ENCODE measurements at places on chromosomes 2 and 18.

- DNase-seq = no peak
- H3K27ac ChIP-seq = peak overlapping the region; percentile 53
- H3K4me3 ChIP-seq = no peak overlapping the region
Measured at GRCh38 chr2:135863233-135863632, 13.0 kb downstream of the MCM6 start.

- peak; percentile 77 for DNase-seq
- H3K4me3 ChIP-seq = no peak overlapping the region
- peaks cover 5% of the 10 kb centered on the region for H3K4me1 ChIP-seq
- no peak overlapping the region for H3K27ac ChIP-seq
- no peaks in the 10 kb centered on the region for H3K36me3 ChIP-seq
- H3K27me3 ChIP-seq = no peaks in the 10 kb centered on the region
Measured at GRCh38 chr2:122031544-122032263, 276.3 kb downstream of the TSN start.

DNA sequence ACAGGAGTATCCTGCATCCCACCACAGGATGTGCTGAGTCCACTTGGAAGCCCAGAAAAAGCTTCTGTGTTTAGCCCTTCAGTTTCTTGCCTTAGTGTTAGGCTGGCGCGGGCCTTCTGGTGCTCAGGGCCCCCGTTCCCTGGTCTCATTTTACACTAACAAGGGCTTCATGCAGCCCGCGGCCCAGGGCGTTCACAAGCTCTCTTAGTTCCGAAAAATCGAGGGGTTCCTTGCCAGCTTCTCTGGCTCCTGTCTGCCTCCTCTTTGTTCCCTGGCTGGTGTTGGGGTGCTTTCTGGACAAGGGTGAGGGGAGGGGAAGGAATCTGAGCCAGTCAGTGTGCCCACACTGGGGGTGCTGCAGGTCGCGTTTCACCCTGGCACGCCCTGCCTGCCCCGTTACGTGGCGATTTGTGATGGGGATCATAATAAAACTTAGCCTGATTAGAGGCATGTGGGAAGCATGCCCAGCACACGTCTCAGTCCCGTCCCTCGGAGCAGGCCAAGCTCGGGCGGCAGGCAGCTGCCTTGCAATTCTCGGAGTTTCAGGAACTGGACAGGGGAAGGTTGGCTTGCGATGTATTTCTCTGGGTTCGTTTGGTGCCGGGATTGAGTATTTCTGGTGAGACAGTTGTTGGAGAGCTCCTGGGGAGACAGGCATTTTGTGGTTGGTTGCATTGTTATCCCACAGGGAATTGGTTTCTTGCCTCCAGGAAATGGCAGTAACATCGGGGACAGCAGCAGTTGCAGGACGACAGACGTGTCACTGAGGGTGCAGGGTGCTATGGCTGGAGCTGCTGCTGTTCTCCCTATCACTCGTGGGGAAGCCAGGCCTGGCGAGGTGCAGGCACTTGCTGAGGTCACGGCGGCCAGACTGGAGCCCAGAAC is 22.9 kb downstream of the SH3BP4 start:
- peaks cover 73% of the 10 kb centered on the region for H3K4me1 ChIP-seq
- peak overlapping the region; percentile 3 for H3K27ac ChIP-seq
- peaks cover 4% of the 10 kb centered on the region for H3K36me3 ChIP-seq
- no peak for DNase-seq
- peak overlapping the region; percentile 14 for H3K4me3 ChIP-seq
- H3K27me3 ChIP-seq = no peaks in the 10 kb centered on the region

GRCh38 chr2:854460-854859 is 96.2 kb upstream of the SNTG2 start:
- no peaks in the 10 kb centered on the region for H3K4me1 ChIP-seq
- no peaks in the 10 kb centered on the region for H3K36me3 ChIP-seq
- no peaks in the 10 kb centered on the region for H3K27me3 ChIP-seq
- no peak for DNase-seq

DNA sequence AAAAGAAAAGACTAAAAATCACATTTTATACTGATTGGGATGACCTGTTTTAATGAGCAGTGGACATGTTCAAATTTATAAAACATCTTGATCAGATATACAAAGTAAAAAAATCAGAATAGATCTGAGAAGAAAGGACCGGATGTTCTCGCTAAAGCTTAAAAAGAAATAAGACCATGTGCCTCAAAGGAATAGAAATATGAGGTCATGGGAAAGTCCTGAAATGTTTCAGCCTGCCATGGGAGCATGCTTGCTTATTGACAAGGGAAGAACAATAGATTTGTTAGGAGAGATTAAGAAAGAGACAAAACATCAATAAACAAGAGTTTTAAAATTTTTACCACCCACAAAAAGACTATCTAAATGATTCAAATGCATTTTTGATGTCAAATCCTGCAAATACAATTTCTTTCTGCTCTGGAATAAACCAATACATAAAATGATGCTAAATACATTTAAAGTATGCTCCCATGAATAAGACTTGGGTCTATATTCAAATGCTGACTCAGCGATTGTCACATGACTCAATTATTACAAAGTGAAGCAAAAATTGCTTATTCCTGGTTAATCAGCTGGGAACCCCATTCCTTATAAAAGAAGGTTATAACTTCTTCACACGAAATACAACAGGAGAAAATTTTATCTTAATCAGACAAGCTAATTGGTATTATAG is 633.9 kb upstream of the PKDCC start:
- no peak for DNase-seq
- peaks cover 20% of the 10 kb centered on the region for H3K27me3 ChIP-seq
- no peaks in the 10 kb centered on the region for H3K4me1 ChIP-seq
- H3K36me3 ChIP-seq = no peaks in the 10 kb centered on the region

- no peaks in the 10 kb centered on the region for H3K27me3 ChIP-seq
- H3K4me1 ChIP-seq = peaks cover 16% of the 10 kb centered on the region
- no peaks in the 10 kb centered on the region for H3K36me3 ChIP-seq
Measured at GRCh38 chr2:171185941-171186340, 25.2 kb upstream of the TLK1 start.

GRCh38 chr18:6382963-6383362 is 31.7 kb downstream of the L3MBTL4 start:
- no peak overlapping the region for H3K4me3 ChIP-seq
- H3K27ac ChIP-seq = no peak overlapping the region
- DNase-seq = no peak
- H3K27me3 ChIP-seq = no peaks in the 10 kb centered on the region

- no peak for DNase-seq
- H3K36me3 ChIP-seq = no peaks in the 10 kb centered on the region
- H3K4me3 ChIP-seq = no peak overlapping the region
- no peak overlapping the region for H3K27ac ChIP-seq
- no peaks in the 10 kb centered on the region for H3K27me3 ChIP-seq
- H3K4me1 ChIP-seq = no peaks in the 10 kb centered on the region
Measured at GRCh38 chr2:104521247-104521646, 332.7 kb upstream of the POU3F3 start.

DNA sequence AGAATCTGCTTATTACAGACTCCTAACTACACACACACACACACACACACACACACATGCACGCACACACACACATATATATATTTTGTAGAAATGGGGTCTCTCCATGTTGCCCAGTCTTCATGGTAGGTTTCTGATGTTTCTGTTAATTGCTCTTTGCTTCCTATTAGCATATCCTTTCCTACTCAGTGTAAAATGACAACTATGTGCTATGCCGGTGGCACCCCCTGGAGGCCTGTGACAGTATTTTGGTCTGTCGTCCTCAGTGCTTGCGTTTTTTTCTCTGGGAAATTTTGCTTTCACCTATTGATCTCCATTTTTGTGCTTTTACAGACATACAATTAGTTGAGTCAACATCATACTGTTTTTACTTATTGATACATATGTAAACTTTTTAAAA is 322.1 kb downstream of the LRRTM1 start:
- DNase-seq = no peak
- no peak overlapping the region for H3K4me3 ChIP-seq
- H3K4me1 ChIP-seq = no peaks in the 10 kb centered on the region
- H3K36me3 ChIP-seq = no peaks in the 10 kb centered on the region

- H3K36me3 ChIP-seq = no peaks in the 10 kb centered on the region
- H3K27me3 ChIP-seq = no peaks in the 10 kb centered on the region
- H3K4me1 ChIP-seq = no peaks in the 10 kb centered on the region
- no peak for DNase-seq
Measured at GRCh38 chr2:153657651-153658050, 179.1 kb upstream of the RPRM start.

- no peak overlapping the region for H3K27ac ChIP-seq
- H3K36me3 ChIP-seq = no peaks in the 10 kb centered on the region
- no peaks in the 10 kb centered on the region for H3K4me1 ChIP-seq
- peaks cover 24% of the 10 kb centered on the region for H3K27me3 ChIP-seq
- DNase-seq = no peak
Measured at GRCh38 chr2:53549497-53549896, 218.1 kb upstream of the CHAC2 start.

- peaks cover 11% of the 10 kb centered on the region for H3K27me3 ChIP-seq
- H3K36me3 ChIP-seq = no peaks in the 10 kb centered on the region
- no peak for DNase-seq
- H3K27ac ChIP-seq = peak overlapping the region; percentile 48
- H3K4me1 ChIP-seq = peaks cover 31% of the 10 kb centered on the region
Measured at GRCh38 chr18:23627321-23627720, 35.4 kb downstream of the ANKRD29 start.

GRCh38 chr2:85797921-85798320 is 44.1 kb downstream of the ATOH8 start:
- DNase-seq = no peak
- H3K27me3 ChIP-seq = peaks cover 10% of the 10 kb centered on the region
- no peak overlapping the region for H3K27ac ChIP-seq
- H3K4me3 ChIP-seq = no peak overlapping the region
- no peaks in the 10 kb centered on the region for H3K36me3 ChIP-seq

DNA sequence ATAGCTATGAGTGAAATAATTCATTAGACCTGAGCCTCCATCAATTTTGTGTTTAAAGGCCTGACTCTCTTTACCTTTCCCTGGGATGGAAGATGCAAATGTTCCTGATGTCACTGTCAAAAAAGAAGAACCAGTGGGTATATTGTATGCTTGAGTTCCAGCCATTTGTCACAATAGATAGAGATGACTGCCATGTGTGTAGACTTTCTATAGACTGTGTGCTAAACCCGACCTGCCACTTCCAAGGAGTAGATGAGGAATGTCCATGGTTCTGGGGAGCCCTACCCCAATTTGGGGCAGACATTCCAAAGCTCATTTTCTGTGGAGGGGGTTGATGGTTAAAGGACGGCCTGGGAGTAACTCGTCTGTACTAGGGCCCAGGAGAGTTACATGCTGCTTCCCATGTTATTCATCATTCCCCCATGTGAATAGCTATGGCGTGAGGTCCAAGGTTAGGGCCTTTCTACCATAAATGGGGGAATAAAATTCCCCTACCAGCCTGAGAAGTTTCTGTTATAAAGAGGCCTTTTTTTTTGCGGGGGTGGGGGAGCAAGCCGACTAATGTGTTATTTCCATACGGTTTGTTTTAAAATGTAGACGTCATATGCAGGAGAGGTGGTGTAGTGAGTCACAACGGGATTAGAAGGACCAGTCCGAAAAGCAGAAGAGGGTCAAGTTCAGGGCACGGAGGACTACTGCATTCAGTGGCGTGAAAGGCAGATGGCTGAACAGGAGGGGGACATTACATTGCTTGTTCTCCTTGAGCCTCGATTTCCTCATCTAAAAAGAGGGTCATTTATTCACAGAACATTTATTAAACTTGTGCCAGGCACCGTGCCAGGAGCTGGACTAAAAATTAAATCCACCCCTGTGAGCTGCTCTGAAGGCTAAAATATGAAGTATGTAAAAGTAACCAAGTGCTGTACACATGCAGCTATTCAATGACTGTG is 24.0 kb downstream of the IL1B start:
- H3K27me3 ChIP-seq = no peaks in the 10 kb centered on the region
- H3K4me3 ChIP-seq = peak overlapping the region; percentile 5
- peak overlapping the region; percentile 94 for H3K27ac ChIP-seq
- no peak for DNase-seq
- H3K4me1 ChIP-seq = peaks cover 56% of the 10 kb centered on the region

GRCh38 chr18:22108674-22109073 is 60.7 kb upstream of the GATA6 start:
- H3K27ac ChIP-seq = no peak overlapping the region
- H3K4me1 ChIP-seq = no peaks in the 10 kb centered on the region
- no peaks in the 10 kb centered on the region for H3K36me3 ChIP-seq
- H3K27me3 ChIP-seq = peaks cover 21% of the 10 kb centered on the region

- H3K4me3 ChIP-seq = no peak overlapping the region
- no peaks in the 10 kb centered on the region for H3K4me1 ChIP-seq
Measured at GRCh38 chr2:165818920-165819319, 24.9 kb upstream of the GALNT3 start.

- H3K4me3 ChIP-seq = no peak overlapping the region
- H3K4me1 ChIP-seq = no peaks in the 10 kb centered on the region
- H3K36me3 ChIP-seq = no peaks in the 10 kb centered on the region
- DNase-seq = no peak
- no peak overlapping the region for H3K27ac ChIP-seq
Measured at GRCh38 chr2:70684846-70685622, 83.0 kb downstream of the ADD2 start.

DNA sequence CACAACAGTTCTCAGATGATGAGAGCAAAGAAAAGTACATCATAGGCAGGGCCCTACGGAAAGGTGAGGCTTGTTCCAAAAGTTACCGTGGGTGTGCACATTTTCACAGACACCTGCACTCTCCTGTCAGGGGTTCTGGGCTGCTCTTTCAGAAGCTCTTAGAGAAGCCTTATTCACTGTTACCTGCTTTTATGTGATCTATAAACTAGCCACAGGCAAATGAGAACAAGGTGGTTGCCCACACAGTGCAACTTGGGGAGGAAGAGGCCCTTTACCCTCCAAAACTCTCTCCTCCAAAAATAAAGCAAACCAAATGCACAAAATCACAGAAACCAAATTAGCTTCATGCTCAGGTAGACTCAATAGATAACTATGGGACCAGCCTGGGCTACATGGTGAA is 11.1 kb upstream of the CUL3 start:
- H3K27me3 ChIP-seq = no peaks in the 10 kb centered on the region
- H3K36me3 ChIP-seq = no peaks in the 10 kb centered on the region
- H3K4me3 ChIP-seq = no peak overlapping the region
- no peaks in the 10 kb centered on the region for H3K4me1 ChIP-seq

GRCh38 chr18:10850840-10851239 is 298.5 kb downstream of the PIEZO2 start:
- peaks cover 27% of the 10 kb centered on the region for H3K36me3 ChIP-seq
- H3K27me3 ChIP-seq = no peaks in the 10 kb centered on the region
- DNase-seq = no peak
- no peak overlapping the region for H3K27ac ChIP-seq

- DNase-seq = no peak
- H3K4me1 ChIP-seq = no peaks in the 10 kb centered on the region
- H3K27me3 ChIP-seq = no peaks in the 10 kb centered on the region
- H3K27ac ChIP-seq = no peak overlapping the region
- no peaks in the 10 kb centered on the region for H3K36me3 ChIP-seq
- H3K4me3 ChIP-seq = no peak overlapping the region
Measured at GRCh38 chr2:132978840-132979239, 308.8 kb upstream of the LYPD1 start.

- H3K36me3 ChIP-seq = no peaks in the 10 kb centered on the region
- no peak overlapping the region for H3K27ac ChIP-seq
- no peaks in the 10 kb centered on the region for H3K27me3 ChIP-seq
- DNase-seq = peak; percentile 62
Measured at GRCh38 chr2:85976106-85976920, 87.5 kb upstream of the ST3GAL5 start.

Data from osteocyte (in vitro differentiated cells).